ENCODE measurements at places on chromosomes 2 and 18.

DNA sequence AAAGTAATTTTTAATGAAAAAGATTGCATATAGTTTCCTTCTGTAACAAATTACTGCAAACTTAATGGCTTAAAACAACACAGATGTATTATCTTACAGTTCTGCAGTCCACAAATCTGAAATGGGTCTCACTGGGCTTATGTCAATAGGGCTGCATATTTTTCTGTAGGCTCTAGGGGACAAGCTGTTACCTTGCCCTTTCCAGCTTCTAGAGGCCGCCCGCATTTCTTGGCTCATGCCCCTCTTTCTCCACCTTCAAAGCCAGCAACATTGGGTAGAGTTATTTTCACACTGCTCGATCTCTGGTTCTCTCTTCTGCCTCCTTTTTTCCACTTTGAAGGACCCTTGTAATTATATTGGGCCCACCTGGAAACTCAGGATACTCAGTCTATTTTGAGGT lies 16.7 kb downstream of the COPS8 start:
- DNase-seq: no peak

GRCh38 chr18:61908661-61909060 lies 15.9 kb upstream of the RNF152 start:
- DNase-seq: no peak

DNA sequence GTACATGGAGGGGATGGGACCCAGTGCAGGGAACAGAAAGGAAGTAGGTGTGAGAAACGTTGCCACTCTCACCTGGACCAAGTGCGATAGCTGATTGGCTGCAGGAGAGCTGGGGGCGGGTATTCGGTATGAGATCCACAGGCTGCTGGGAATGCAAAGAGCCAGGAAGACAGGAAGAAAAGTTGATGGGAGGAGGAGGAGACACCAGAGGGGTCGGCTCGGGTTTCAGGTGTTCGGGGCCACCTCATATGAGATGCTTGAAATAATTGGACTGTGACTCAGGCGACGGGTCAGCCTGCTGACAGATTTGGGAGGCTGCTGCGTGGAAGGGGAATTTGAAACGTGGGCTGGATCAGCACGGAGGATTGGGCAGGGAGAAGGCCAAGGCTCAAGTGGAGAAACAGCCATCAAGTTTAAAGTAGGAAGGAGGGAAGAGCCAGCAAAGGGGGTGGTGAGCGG lies 65.1 kb downstream of the MRPS9 start:
- no peak for DNase-seq

- DNase-seq: no peak
Measured at GRCh38 chr18:54251606-54252390, 17.5 kb upstream of the POLI start.

DNA sequence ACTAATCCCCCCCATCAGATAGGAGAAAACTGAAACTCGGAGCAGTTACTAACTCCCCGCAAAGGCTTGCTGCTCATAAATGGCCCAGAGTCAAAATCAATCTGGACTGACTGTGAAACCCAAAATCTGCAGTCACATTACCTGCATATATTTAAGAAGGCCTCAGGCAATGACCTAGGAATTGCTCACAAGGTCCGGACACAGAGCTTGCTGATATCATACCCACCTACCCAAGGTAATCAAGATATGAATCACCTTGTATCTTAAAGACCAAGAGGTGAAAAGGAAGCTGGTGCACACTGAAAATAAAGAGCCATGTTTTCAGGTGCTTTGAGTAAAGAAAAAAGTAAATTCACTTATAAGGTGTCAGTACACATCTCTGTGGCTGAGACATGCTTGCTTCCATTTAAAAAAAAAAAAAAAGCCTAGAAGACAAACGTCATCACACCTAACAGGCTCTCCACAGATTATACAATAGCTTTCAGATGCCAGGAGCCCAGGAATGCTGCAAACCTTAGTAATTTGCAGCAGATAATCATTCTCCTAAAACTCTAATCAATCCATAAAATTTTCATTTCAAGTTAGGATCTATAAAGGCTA lies 195.4 kb downstream of the ZEB2 start:
- peak; percentile 66 for DNase-seq

GRCh38 chr2:77838441-77838840 lies 316.3 kb upstream of the LRRTM4 start:
- DNase-seq: no peak

DNA sequence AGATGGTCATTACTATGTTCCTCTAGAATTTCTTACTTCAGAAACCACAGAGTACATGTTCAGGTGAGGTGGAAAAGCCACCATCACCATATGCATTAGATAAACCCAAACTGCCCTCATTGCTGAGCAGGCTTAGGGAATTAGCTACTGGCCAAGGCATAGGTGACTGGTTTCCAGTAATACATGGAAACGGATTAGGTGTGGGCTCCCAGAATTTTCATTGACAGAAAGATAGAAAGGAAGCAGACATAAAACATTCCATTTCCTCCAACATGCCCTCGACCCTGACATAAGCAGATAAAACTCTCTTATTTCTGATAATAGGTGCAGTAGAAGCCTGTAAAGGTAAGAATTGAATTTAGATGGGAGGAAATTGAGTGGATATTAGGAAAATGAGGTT lies 1466.1 kb downstream of the SUCLG1 start:
- DNase-seq: no peak

DNA sequence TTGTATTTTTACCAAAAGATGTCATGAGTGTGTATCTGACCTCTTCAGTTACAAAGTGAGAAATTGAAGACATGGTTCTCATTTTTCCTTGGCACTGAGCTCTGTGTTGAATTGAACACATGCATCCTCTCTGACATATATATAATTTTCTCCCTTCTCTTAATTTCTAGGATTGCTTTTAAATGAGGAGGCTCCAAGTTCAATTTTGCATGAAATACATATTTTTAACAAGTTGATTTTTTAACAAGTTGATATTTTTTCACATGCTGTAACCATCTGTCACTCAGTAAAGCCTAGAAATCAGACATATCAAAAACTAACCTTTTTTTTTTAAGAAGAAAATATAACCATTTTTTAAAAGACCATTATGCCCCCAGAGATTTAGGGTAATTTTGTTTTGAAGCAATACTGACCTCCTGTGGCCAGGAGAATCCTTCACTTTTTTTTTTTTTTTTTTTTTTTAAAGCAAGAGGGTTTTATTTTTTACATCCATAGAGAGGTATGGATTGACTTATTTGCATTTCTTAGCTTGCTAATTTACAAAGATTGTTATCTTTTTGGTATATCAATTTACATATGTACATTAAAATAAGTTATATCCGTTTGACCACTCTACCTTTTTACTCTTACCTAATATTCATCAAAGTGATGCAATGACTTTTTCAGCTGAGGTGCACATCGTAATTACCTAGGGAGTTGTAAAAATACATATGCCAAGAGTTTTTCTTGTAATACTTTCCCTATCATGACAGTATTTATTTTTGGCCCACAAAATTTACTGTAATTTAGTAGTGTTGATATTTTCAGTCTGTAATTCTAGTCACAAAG lies 161.8 kb downstream of the SOCS6 start:
- DNase-seq: no peak

DNA sequence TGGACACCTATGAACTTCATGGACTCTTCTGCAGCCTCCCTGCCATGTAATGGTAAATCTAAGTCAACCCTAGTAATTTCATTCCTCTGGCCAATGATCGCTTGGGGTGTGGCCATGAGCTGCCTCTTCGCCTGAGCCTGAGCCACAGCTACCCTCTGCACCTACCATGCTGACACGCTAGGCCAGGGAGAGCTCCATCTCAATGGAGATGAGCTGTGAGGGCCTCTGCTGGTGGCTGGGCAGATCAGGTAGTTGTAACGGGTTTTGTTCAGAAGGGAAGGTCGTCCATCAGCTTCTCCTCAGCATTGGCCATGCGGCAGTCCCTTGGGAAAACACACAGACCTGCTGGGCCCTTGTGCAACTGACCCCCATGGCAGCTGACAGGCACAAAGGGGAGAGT lies 24.4 kb downstream of the MPHOSPH10 start:
- DNase-seq: peak; percentile 24

GRCh38 chr2:46328291-46328690 lies 31.1 kb downstream of the EPAS1 start:
- no peak for DNase-seq

DNA sequence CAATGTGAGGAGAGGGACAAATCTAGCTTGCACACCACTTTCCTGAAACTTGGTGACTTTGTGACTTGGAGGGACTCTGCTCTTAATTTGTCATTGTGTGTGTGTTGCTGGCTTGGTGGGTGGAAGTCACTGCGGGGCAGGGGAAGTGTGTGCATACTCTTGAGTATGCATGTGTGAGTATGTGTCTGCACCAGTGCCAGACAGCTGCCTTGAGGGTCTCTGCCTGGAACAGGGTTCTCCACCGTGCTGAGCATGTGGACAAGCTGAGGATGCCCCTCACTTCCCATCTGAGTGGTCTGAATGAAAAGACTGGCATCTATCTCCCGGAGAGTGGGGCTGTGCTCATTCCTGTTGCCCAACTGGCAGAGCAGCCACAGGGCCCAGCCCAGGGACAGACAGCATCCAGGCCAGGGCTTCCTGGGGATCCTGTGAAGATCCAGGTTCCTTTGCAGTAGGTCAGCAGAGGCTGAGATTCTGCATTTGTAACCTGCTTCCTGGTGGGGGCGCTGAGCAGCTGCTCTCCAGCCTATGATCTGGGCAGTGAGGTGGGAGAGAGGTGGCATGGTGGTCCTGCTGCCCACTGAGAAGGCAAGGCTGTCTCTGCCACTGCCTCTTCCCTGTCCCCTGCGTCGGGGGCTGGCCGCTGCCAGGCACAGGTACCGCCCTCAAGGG lies 138.9 kb upstream of the HAAO start:
- no peak for DNase-seq

DNA sequence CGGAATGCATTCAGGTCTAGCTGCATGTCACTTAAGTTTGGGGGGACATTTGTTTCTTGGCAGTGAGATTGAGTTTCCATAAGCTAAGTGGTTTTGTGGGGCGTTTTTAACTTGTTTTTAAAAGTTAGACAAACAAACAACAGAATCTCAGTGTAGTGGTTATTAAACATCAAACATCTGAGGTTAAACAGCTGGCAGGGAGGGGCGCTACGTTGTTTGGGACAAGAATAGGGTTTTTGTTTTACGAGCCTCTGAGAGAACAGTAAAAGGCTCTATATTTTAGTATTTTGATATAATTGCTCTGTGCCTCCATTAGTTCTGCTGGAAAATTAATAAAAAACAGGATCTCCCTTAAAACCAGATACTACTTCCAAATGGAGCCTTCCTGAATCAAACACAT lies 41.6 kb upstream of the TMEM177 start:
- DNase-seq: no peak

- DNase-seq: no peak
Measured at GRCh38 chr2:151928380-151928779, 100.2 kb upstream of the ARL5A start.
